ENCODE measurements at places on chromosomes 2 and 18.

- no peak for DNase-seq
These were observed 71.0 kb downstream of the EVA1A start for GRCh38 chr2:75489721-75490120.

DNA sequence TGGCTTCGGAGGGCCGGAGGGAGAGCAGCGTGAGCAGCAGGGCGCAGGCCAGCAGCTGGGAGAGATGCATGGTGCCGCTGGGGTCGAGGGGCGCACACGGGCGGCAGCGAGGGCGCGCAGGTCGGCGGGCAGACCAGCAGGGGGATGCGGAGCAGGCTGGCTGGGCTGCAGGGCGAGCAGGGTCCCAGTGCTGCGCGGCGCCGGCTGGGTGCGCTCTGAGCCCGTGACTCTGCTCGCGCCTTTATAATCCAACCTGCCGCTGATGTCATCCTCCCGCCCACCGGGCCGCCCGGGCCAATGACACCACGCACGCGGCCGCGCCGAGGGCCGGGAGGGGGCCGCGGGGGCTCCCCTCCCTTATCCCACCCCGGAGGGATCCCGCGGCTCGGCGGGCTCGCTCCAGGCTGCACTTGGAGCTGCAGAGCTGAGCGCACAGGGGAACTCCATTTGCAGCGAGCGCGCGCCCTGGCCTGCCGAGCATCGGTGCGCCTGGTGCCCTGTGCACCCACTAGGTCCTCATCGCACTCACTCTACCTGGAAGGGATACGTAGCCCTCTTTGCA is at the start of gene NPPC:
Gene NPPC (minus strand): TSS at position 217 of the 562 bp plus-strand sequence. CDS start 147 bp downstream, at position 70.
- DNase-seq, result peak; percentile 77

- peak; percentile 9 for DNase-seq
These were observed 134.8 kb upstream of the CREB1 start for GRCh38 chr2:207394812-207395534.

DNA sequence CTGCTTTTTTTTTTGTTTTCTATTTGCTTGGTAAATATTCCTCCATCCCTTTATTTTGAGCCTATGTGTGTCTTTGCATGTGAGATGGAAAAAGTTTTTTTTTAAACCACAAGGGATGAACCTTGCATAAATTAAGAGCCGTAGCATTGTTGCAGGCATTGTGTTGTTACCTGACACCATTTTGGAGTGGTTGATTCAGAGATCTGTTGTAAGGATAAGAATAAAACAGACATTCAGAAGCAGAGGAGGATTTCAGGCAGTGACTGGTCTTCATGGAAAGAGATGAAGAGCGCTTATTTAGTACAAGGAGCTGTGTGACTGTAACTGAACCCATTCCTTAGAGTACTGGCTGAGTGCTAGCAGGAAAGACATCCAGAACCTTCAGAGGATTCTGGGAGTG is 101.2 kb downstream of the LTBP1 start:
- no peak for DNase-seq

GRCh38 chr2:231900486-231900942 is 25.7 kb downstream of the NPPC start:
- no peak for DNase-seq

DNA sequence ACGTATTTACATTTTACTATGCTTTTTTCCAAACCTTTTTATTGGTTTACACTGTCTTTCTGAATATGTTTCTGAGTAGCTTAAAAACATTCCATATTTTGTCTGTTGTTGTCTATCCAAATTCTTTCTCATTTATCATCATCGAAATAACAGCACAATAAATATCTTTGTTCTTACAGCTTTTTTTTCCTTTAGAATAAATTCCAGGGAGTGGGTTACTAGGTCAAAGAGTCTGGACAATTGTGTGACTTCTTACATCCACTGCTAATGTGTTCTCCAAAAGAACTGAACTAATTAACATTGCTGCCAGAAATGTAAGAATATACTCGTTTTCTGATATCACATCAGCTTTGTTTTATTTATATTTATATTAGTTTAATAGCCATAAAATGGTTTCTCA is 59.4 kb downstream of the ANKRD44 start:
- no peak for DNase-seq

GRCh38 chr2:21787941-21788340 is 664.2 kb downstream of the TDRD15 start:
- DNase-seq, result no peak

DNA sequence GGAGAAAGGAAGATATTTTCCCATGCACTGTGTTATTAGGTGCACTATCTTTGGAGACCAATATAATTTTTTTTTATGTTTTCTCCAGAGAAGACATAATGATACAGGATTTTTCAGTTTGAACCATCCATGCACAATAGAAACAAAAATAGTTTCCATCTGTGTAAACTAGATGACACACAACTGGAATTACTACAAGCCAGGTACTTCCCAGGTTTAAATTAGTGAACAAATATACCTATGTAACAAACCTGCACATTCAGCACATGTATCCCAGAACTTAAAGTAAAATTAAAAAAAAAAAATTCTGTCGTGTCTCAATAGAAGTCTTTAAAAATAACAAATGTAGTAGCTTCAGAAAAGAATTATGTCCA is 1616.8 kb upstream of the ACVR2A start:
- no peak for DNase-seq

DNA sequence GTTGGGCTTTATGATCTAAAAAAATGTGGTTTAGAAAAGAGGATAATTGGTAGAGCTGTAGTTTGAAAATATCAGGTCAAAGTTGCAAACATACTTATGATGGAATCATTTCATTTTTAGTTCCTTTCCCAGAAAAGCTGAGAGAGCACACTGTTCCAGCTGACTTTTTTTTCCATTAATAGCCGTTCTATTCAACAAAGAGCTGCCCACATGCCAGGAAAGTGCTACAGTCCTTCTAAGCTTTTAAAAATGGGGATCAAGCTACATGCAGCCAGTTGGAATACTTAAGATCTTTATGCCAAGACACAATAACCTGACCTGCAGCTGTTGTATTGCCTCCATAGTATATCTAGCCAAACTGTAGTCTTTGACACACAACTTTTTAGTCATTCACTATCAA is 111.5 kb downstream of the GALNT3 start:
- DNase-seq, result no peak

DNA sequence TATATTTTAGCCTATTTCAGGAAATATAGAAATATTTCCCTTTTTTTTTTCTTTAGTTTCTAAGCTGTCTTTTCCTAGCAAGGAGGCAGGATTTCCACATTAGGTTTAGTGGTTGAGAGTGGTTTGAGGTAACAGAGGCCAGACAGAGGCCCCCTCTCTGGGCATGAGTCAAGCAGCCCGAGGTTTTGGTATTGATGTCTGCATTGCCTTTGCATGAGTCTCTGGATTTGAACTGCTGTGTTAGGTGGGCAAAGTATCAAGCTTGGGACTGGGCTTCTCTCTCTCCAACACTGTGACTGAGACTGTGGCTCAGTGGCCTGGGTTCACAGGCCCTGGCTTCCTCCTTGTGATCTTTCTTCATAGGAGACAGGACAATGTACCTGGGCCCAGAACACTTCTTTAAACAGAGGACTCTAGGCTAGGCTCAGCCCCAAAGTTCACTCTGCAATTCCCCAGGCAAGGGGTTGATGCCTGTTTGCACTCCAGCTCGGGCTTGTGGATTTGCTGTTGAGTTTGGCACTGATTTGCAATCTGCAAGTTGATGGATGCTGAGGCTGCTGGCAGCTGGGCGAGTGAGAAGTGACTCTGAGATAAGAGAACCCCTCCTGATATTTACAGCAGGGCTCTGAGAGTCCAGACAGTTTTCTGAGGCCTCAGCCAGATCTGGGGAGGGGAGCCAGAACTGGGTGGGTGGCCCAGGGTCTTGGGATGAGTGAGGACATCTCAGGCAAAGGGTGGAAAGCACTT is 271.2 kb downstream of the EN1 start:
- DNase-seq, result no peak

DNA sequence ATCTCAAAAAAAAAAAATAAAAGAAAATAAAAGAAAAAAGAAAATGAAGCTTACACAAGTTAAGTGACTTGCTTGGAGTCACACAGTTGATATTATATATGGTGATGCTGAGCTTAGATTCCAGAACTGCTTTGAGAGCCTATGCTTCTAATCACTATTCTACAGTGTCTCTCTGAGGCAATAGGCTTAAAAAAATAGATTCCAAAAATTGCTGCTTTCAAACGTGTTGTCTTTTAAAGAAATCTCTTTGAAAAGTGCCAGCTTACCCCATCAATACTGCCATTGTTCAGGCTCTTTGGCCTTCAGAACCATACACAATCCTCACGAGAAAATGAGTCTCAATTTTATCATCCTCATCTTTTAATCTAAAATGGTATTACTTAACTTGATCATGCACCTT is 102.6 kb downstream of the CDK15 start:
- no peak for DNase-seq

- no peak for DNase-seq
These were observed 220.4 kb upstream of the TFPI start for GRCh38 chr2:187774551-187775071.

DNA sequence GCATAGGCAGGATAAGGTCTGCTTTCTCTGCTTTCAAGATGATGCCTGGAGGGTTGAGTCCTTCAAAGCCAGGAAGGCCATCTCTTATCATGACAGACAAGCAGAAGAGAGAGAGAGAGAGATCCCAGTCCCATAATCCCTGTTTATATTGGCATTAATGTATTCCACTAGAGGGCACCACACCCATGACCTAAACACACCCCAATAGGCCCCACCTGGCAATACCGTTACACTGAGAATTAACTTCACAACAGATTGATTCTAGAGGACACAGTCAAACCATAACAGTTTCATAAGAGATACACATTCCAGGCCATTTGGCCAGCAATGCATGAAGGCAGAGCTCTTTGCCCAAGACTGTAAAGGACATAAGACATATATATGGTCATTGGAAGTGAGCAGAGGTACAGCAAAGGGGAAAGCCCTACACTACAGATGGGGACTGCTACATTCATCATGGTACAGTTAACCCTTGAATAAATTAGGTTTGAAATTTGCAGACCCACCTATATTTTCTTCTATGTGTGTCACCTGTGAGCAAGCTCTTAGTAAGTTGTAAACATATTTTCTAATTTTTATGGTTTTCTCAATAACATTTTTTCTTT is 1516.1 kb downstream of the RPIA start:
- DNase-seq, result no peak

DNA sequence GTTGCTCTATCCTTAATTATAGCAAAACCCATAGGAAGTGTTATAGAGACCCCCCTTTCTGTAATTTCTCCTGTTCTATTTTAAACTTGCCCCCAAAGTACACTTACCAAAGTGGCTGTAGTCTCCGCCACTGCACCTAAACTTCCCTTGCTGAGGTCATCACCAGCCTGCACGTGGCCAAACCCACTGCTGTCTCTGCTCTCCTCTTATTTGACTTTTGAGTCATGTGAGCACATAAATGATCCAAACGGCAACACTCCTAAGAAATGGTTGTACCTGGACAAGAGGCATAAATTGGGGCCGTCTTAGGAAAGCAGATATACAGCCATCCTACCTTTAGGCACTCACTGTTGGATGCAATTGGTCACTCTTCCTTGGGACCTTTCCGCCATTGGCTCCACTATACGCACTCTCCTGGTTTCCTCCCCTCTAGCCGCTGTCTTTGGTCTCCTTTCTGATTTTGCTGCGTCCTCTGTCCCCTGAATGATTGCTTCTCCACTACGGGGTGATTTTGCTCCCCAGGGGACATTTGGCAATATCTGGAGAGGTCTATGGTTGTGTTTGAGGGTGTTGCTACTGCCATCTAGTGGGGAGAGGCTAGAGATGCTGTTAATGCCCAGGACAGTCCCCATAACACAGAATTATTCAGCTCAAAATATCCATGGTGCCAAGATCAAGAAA is 19.2 kb upstream of the IL36G start:
- DNase-seq, result peak; percentile 68

- DNase-seq, result no peak
These were observed 180.0 kb upstream of the CCDC150 start for GRCh38 chr2:196459539-196459938.

- DNase-seq, result peak; percentile 23
These were observed 9.0 kb downstream of the CCDC68 start for GRCh38 chr18:54950221-54950620.

DNA sequence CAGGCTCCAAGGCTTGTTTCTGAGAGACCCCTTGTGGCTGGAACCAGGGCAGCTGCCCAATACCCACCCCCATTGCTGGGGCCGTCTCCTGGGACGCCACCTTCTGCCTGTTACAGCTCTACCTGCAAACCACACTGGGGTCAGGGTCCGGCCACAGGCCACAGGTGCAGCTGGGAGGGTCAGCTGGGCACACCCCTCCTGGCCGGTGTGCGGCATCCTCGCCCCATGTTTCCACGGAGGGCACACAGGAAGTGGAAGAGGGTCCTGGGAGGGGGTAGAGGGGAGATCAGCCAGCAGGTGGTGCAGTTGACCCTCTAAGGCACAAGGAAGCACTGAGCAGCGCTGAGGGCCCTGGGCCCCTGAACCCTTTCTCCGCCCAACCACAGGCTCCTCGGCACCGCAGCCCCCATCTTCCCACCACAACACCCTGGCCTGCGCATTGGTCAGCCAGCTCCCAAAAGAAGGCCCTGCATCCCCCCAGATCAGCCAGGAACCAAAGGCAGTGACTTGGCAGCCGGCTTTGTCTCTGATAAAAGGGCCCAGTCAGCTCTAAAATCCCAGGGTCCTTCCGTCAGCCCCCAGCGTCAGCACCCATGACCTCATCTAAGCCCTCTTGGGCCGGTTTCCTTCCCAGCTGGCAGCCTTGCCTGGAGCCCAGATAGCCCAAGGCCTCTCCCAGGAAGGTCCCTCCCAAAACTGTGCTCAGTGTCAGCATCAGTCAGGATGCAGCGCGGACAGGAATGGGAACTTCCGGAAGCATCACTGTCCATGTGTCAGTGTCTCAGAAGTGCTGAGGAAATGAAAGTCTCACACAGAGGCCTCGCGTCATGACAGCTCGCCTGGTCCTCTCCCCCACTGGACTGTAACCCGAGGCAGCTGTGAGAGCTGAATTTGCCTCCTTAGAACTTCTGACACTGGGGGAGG is 1.7 kb downstream of the ERFE start:
- DNase-seq, result no peak

GRCh38 chr2:222391743-222392285 is 32.5 kb upstream of the SGPP2 start:
- no peak for DNase-seq

GRCh38 chr2:128314348-128315121 is 4.1 kb downstream of the HS6ST1 start:
- no peak for DNase-seq

DNA sequence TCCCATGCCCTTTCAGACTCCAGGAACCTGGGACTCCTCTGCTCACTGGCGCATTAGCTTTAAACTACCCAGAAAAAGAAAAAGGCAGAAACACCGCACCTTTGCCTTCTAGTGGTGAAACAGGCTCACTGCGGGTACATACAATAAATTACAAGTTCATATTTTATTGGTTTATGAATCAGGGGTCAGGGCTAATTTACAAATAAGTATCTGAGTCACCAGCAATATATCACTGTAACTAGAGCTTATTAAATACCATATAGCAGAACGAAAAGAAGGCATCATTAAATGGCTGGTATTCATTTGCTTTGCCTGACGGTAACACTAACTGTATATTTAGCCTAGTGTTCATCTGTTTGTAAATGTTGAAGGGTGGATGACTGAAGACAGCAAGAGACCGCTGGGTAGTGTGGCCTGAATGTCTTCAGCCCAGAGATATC is 26.9 kb upstream of the DTNB start:
- peak; percentile 39 for DNase-seq

DNA sequence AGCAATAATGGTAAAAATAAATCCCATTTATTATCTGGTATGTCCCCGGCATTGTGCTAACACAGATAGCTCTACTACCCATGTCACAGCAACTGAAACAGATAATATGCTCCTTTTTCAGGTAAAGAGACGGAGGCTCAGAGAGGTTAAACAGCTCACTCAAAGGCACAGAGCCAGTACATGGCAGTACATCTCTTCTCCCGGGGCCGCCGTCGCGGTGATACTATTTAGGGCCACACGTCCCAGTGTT is 693 bp upstream of the PDK1 start:
- DNase-seq, result no peak
